ENCODE measurements at places on chromosomes 7 and 10.

- DNase-seq, result no peak
- peaks cover 6% of the 10 kb centered on the region for H3K4me1 ChIP-seq
- H3K36me3 ChIP-seq, result no peaks in the 10 kb centered on the region
Measured at GRCh38 chr10:31072451-31072850, 40.8 kb upstream of the ZNF438 start.

DNA sequence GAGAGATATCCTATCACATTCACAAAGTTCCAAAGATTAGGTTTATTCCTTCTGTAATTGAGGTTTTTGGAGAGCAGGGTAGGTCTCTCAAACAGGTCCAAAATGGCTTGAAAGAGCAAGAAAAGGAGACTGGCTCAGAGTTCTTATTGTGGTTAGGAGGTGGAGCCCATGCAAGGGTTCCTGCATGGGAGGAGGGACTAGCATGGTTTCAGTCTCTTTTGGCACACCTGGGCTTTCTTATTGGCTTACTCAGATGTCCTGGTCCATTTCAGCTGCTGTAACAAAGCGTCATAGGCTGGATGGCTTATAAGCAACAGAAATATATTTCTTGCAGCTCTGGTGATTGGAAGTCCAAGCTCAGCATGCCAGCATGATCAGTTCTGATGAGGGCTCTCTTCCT, 493.1 kb downstream of the REEP3 start:
- no peaks in the 10 kb centered on the region for H3K36me3 ChIP-seq
- no peak overlapping the region for H3K27ac ChIP-seq
- no peaks in the 10 kb centered on the region for H3K27me3 ChIP-seq
- H3K4me3 ChIP-seq, result no peak overlapping the region
- no peaks in the 10 kb centered on the region for H3K4me1 ChIP-seq

DNA sequence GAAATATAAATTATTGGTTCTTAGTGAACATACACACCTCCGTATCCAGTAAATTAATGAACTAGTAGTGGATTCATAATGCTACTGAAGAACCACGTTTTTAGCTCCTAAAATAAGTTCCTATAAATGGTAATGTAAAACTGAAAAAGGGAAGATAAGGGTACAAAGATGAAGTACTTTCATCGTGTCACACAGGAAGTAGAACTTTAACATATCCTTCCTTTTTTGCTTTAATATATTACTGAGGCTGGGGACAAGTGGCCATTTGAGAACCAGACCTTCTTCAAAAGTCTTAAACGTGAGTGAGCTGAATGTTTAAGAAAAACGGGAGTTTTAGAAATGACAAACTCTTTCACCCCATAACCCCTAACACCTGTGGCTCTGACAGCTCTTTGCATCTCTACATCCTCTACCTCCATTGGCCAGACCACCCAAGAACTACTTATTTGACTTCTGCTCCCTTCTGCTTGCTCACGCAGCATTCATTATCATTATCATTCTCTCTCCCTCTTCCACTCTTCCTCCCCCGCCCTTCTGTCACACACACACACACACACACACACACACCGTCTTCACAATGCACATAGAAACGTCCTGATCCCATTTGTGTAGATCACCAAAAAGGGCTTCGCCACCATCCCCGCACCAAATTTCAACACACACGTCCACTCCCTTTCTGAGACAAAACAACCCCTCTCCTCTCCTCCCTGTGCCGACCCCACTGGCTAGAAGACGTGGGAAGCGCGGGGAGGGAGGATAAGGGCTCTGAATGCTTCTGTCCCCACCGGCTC, 677 bp downstream of the SKAP2 start:
- peaks cover 59% of the 10 kb centered on the region for H3K27me3 ChIP-seq
- peaks cover 2% of the 10 kb centered on the region for H3K36me3 ChIP-seq
- peaks cover 16% of the 10 kb centered on the region for H3K4me1 ChIP-seq
- peak overlapping the region; percentile 56 for H3K27ac ChIP-seq

- H3K4me1 ChIP-seq, result no peaks in the 10 kb centered on the region
- H3K27ac ChIP-seq, result no peak overlapping the region
- H3K4me3 ChIP-seq, result no peak overlapping the region
- no peak for DNase-seq
- peaks cover 17% of the 10 kb centered on the region for H3K27me3 ChIP-seq
- no peaks in the 10 kb centered on the region for H3K36me3 ChIP-seq
Measured at GRCh38 chr10:92734301-92734700, 44.5 kb downstream of the HHEX start.

GRCh38 chr10:3095373-3096139, 28.2 kb downstream of the PFKP start:
- no peaks in the 10 kb centered on the region for H3K27me3 ChIP-seq
- peak overlapping the region; percentile 86 for H3K27ac ChIP-seq
- peak; percentile 76 for DNase-seq
- peaks cover 58% of the 10 kb centered on the region for H3K4me1 ChIP-seq
- H3K4me3 ChIP-seq, result peak overlapping the region; percentile 57
- H3K36me3 ChIP-seq, result peaks cover 63% of the 10 kb centered on the region

- H3K27ac ChIP-seq, result no peak overlapping the region
- peaks cover 6% of the 10 kb centered on the region for H3K27me3 ChIP-seq
- DNase-seq, result no peak
- no peaks in the 10 kb centered on the region for H3K36me3 ChIP-seq
- H3K4me3 ChIP-seq, result no peak overlapping the region
Measured at GRCh38 chr10:78755063-78755701, 313.6 kb upstream of the ZMIZ1 start.

- no peaks in the 10 kb centered on the region for H3K36me3 ChIP-seq
- H3K27me3 ChIP-seq, result peaks cover 2% of the 10 kb centered on the region
- H3K4me3 ChIP-seq, result peak overlapping the region; percentile 10
- DNase-seq, result no peak
- peak overlapping the region; percentile 74 for H3K27ac ChIP-seq
Measured at GRCh38 chr10:78542141-78542489, 508.5 kb downstream of the RPS24 start.

- no peak overlapping the region for H3K4me3 ChIP-seq
- H3K4me1 ChIP-seq, result no peaks in the 10 kb centered on the region
- H3K27ac ChIP-seq, result no peak overlapping the region
- no peak for DNase-seq
- no peaks in the 10 kb centered on the region for H3K27me3 ChIP-seq
Measured at GRCh38 chr10:128316925-128317324, 190.7 kb upstream of the MKI67 start.

DNA sequence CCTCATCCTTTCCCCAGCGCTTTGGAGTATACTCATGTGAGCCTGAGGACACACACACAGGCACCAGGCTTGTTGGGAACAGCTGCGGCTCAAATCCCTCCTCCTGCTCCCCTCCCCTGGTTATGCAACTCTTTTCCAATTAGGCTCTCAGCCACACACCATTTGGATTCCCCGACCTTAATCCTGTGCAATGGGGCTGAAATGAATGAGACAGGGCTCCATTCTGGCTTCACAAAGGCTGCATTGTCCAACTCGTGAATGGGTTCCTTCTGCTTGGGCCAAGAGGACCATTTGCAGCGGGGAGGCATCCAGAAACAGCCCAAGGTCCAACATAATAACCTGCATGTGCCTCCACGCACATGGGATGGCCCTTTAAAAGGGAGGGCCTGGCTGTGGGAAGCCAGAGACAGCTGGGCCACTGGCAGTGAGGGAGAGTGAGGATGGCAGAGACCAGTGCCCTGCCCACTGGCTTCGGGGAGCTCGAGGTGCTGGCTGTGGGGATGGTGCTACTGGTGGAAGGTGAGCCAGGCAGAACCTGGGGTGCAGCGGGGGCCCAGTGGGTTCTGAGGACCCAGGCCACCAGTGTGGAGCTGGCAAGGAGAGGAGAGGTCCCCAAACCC, at the start of gene RGR:
TSS of gene RGR (plus strand) at position 403 of the 620 bp plus-strand sequence. CDS start at position 441, 38 bp downstream.
- H3K4me3 ChIP-seq, result no peak within 1 kb of the TSS
- no peak for DNase-seq
- H3K36me3 ChIP-seq, result no peaks in the 10 kb centered on the region
- H3K4me1 ChIP-seq, result no peaks in the 10 kb centered on the region
- peaks cover 2% of the 10 kb centered on the region for H3K27me3 ChIP-seq

DNA sequence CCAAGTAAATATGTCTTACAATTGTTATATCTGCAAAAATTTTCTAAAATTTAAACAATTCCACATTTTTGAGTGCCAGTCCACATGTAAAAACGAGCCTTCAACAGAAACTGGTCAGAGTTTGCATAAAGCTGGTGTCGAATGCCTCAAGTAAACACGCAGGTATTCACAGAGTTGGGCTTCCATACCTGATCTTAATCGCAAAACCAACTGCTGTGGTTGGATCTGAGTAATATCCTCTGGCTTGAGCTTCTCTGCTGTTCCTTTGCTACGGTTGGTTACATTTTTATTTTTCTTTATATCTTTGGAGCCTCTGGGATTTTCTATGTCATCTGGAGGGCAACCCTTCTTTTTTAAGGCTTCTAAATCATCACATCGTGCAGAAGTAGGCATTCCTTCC, 28.4 kb downstream of the ITGB1 start:
- H3K27ac ChIP-seq, result no peak overlapping the region

- H3K27ac ChIP-seq, result no peak overlapping the region
- H3K4me1 ChIP-seq, result no peaks in the 10 kb centered on the region
- no peaks in the 10 kb centered on the region for H3K36me3 ChIP-seq
- DNase-seq, result no peak
- no peaks in the 10 kb centered on the region for H3K27me3 ChIP-seq
- no peak overlapping the region for H3K4me3 ChIP-seq
Measured at GRCh38 chr7:154512121-154512833, 460.1 kb downstream of the DPP6 start.

DNA sequence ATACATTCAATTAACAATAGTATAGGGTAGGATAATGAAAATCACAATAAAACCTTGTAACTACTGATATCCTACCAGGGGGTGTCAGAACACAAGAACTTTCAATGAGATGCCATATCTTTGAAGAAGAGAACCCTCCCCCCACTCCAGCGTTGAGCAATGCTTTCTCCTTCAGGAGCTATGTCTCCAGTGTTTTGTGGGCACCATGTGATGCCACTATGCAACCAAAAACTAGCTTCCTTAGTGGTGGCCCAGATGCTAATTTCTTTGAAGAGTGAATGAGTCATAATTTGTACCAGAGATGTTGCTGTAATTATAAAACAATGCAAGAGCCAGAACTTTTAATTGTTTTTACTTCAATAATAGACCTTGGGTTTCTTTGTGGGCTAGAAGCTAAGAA, 76.0 kb upstream of the ADO start:
- no peak for DNase-seq
- H3K27ac ChIP-seq, result no peak overlapping the region
- H3K36me3 ChIP-seq, result no peaks in the 10 kb centered on the region
- peaks cover 51% of the 10 kb centered on the region for H3K4me1 ChIP-seq
- H3K4me3 ChIP-seq, result no peak overlapping the region

Data from T-helper 2 cell treated with Interferon-gamma antibody and Interleukin-4, amounts not matched to agents 5 μg/mL and 100 μg/mL, for 36 hours (primary cell).